ENCODE measurements at places on chromosomes 2 and 18. TPM values are rescaled to one million over a fixed set of nuclear protein-coding genes. Genes with fewer than 3 reads are reported as not detected.
A peak's percentile ranks its signal among the peaks of the same experiment; 100 is the strongest.

DNA sequence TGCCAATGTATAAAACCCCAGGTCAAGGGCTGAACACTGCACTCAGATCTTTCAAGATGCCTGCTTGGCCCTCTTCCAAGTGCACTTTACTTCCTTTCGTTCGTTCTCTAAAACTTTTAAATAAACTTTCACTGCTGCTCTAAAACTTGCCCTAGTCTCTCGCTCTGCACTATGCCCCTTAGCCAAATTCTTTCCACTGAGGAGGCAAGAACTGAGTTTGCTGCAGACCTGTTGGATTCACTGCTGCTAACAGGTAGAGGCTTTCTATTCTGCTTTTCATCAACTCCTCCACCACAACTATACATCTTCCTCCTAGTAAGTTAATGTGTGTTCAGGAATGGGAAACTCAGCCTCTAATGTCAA lies 467.9 kb downstream of the MBD2 start:
- DNase-seq, result no peak

Gene CRYGD
- total RNA-seq, result not detected

DNA sequence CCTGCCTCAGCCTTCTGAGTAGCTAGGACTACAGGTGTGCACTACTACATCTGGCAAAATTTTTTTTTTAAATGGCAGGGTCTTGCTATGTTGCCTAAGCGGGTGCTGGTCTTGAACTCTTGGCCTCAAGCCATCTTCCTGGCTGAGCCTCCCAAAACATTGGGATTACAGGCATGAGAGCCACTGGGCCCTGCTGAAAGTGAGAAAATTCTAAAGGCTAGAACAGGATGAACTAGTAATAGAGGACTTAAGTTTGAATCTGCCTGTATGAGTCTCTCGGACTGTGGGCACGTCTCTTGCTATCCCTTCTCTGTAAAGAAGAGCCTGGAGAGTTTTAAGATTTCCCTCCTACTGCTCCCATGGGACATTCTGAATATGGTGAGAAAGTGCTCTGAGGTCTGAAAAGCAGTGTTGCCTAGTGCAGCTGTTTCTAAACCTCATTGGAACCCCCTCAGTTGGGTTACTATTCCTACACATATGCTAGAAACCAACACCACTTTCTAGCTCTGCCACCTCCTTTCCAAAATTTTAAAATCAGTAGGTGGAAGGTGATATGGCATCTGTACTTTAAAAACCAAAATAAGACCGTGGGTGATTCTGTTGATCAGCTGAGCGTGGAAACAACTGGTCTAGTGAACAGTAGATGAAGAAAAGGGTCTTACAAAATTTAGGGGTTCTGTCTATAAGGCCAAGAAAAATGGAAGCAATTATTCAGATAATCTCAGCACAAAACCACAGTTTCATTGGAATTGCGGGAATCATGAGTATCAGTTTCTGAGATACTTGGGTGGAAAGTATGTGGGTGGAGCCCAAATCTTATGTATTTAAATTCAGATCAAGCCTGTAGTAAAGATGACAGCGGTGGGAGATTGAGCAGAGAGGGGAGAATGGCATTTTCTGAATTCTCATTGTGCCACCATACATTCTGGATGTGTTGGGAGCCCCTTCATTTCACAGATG lies 259.8 kb upstream of the CXCR4 start:
- DNase-seq, result no peak

DNA sequence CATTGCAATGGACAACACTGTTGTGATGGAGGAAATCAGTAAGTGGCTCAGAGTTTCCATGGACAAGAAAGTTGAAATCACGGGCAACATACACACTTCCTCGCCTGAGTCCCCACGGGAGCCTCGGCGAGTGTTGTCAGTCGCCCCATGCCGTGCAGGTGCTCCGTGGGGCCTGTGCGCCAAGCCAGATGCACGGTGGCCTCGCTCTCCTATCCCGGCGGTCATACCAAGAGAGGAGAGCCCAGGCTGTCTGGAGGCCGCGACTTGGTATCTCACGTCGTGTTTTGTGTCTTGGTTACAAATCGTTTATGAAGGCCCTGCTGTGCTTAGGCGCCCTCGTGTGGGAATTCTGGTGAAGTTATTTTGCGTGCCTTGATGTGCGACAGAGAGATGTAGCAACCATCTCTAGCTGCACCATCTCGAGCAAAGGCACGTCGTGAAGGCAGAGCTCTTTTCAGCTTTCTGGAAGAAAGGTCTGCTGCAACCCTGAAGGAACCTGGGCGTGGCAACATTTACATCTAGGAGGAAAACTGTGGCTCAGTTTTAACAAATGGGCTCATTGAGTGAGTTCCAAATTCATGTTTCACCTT lies 21.8 kb downstream of the ATG4B start:
- peak; percentile 89 for DNase-seq

DNA sequence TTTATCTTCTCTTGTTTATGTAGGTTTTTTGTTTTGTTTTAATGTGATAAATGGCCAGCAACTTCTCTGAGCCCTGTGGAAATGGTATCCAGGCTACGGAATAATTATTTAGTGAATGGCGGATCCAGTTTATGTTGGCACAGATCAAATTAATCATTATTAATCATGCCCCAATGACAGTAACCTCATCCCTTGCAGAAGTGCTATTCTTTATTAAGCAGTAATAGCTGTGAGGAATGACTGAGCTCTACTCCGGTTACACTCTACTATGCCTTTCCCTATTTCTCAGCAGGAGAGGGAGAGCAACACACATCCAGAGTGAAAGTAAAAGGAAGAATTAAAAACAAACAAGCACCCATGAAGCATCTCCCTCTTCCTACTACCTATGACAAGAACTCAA lies 84.8 kb downstream of the SETBP1 start:
- DNase-seq, result no peak

Gene PRADC1
- 16.8 TPM for total RNA-seq

- no peak for DNase-seq
Measured at GRCh38 chr2:33425161-33425560, 51.3 kb upstream of the RASGRP3 start.

DNA sequence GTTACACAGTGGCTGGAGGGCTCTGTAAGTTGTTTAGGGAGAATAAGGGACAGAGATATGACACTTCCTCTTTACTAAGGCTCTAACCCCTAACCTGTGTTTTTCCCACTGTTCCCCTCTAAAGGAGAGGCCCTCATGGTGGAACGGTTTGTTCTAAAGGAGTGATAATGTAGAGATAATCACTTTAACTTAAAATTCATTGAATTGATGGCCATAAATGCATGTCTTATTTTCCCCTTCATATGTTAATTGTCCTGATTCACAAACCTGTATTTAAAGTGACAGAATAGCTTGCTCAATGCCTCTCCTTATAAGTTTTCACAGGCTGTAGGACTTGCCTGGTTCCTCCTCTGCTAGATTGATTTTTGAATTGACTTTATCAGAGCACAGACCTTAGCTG lies at the start of gene SERPINB12:
TSS of gene SERPINB12 (plus strand) at position 301 of the 400 bp plus-strand sequence. CDS start 13,791 bp downstream, outside the sequence.
- DNase-seq, result no peak

Gene FBLN7
- 15.4 TPM for total RNA-seq

Gene C18orf63
- total RNA-seq, result not detected

Gene MRPS5
- total RNA-seq, result 32.2 TPM

Gene BCL11A
- total RNA-seq, result 0.71 TPM

DNA sequence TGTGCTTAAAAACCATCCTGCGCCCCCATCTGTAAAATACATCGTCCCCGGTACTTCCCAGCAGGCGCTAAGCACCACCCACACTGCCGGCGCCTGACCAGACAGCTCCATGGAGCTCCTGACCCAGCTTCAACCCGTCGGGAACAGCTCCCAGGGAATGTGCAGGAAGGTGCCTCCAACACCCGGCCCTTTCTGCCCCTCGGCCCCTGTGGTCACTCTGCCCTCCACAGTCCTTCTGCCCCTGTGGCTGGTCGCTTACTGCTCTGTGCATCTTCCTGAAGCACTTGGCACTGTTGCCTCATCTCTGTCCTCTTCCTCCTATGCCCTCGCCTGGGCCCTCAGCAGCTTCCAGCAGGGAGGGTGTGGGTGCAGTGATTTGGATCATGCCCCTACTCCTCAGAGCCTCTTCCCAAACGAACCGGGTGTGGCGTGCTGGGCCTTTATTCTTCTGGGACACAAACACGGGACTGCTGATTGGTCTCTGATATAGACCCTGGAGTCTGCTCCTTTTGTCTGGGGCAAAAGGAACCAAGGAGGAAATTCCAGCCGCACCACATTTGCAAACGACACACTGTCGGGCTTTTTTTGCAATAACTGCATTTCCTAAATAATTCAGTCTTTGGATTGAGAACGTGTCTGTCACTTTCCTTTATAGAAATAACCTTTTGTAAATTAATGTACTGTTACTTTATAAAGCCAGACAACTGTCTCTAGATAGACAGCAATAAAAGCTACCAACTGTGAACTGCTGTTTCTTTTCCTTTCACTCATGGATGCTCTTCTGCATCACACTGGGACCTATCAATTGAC lies 65.9 kb downstream of the ADI1 start:
- no peak for DNase-seq

DNA sequence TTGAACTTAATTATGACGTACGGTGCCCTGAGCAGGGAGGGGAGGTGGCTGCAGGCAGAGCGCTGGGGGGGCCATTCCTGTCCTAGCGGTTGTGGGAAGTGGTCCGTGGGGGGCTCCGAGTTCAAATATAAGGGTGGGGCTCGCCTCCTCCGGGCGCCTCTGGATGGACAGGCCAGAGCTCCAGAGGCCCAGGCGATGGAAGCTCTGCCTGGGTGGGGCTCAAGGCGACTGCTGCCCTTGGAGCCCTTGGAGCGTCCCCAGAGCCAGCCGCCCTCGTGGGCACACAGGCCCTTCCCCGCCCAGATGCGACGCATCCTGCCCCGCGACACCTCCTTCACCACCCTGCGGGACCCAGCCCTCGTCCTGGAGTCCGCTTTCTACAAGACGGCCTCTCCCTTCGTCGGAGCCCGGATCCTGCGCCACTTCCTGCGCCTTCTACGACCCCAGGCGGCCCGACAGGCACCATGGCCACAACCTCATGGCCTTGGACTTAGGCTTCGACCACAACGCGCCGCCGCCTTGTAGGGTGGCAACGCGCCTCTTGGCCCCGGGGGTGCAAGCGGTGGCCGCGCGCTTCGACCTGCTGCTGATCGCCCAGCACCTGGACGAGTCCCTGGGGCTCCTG lies 10.5 kb downstream of the AQP12B start:
- DNase-seq, result no peak

DNA sequence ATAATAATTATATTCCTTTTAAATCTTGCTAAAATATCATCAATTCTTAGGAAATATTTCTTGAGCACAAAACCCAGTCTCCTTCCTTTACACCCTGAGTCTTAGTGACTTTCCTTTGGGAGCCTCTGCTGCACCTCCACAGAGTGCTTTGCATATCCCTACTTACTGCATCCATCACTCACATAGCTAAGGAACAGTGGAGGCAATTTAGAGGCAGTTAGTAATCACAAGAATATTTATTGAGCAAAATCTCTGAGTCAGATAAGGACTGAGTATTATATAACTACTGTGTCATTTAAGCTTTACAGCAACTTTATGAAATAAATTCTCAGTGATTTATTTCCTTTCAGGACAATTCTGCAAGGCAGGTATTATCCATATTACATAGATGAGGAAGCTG lies 327.7 kb downstream of the TMX3 start:
- DNase-seq, result no peak

- peak; percentile 50 for DNase-seq
Measured at GRCh38 chr2:27251766-27252165, 11.1 kb downstream of the SLC30A3 start.

Gene POTEJ
- not detected for total RNA-seq

DNA sequence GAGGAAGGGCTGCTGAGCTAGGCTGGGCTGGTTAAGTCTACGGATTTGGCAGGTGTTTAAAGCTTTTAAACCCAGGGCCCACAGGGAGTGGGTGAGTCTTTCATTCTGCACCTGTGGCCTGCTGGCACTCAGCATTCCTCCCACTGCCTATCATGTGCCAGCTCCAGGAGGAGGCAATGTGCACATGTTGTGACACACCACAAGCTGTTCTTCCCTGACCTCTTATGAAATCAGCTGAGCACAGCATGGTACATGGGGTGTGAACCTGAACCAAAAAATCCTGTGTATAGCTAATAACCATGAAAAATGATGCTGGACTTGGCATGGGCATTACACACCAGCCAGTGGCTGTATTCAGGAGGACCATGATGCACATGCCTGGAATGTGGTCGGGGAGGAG lies 297.9 kb upstream of the MMADHC start:
- DNase-seq, result no peak

DNA sequence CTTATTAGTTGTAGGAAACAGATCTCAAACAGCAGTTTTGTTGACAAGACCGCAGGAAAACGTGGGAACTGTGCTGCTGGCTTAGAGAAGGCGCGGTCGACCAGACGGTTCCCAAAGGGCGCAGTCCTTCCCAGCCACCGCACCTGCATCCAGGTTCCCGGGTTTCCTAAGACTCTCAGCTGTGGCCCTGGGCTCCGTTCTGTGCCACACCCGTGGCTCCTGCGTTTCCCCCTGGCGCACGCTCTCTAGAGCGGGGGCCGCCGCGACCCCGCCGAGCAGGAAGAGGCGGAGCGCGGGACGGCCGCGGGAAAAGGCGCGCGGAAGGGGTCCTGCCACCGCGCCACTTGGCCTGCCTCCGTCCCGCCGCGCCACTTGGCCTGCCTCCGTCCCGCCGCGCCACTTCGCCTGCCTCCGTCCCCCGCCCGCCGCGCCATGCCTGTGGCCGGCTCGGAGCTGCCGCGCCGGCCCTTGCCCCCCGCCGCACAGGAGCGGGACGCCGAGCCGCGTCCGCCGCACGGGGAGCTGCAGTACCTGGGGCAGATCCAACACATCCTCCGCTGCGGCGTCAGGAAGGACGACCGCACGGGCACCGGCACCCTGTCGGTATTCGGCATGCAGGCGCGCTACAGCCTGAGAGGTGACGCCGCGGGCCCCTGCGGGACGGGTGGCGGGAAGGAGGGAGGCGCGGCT lies at the start of gene TYMS:
TSS of gene TYMS (plus strand) at position 343 of the 690 bp plus-strand sequence. CDS start at position 433, 90 bp downstream.
- no peak for DNase-seq

Gene GAL3ST2
- not detected for total RNA-seq

- no peak for DNase-seq
Measured at GRCh38 chr2:77521931-77522470, at the start of gene LRRTM4. Gene LRRTM4 (minus strand): TSS chr2:77522376.

Gene PDE11A
- 1.1 TPM for total RNA-seq

DNA sequence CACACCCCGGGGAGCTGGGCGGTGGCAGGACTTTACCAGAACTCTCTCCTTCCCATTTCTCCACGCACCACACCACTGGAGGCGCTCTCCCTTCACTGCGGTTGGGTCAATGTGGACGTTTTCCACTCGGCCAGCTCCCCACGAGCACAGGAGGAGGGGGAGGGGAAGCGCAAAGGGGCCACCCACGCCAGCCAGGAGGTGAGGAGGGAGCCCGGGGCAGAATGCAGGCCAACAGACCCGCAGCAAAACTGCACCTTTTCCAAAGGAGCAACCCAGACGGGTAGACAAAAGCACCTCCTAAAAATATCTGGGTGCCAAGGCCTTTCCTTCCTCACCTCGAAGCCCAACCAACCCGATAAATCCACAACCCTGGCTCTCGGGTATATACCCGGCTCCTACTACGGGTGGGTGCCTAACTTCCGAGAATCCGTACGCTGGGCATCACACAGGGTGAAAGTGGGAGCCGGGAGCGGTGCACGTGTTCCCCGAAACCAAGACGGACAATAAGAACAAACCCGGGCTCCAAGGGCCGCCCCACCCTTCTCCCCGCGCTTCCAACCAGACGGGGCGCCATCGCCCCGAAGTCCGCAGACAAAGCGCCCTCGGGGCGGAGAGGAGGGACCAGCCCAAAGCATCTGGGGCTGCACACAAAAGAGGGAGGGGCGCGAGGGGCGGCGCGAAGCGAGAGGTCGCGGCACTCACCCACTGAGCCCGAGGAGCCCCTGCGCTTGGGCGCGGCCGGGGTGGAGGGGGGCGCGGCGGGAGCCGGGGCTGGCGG lies 1.0 kb downstream of the RTN4 start:
- peak; percentile 96 for DNase-seq

- DNase-seq, result no peak
Measured at GRCh38 chr18:44409515-44409914, 271.2 kb upstream of the SETBP1 start.

Gene IGFBP5
- total RNA-seq, result 1,458 TPM

All from posterior vena cava (tissue), 2 donors.